ENCODE measurements at places on chromosomes 11 and 22. TPM values are rescaled to one million over a fixed set of nuclear protein-coding genes. Genes with fewer than 3 reads are reported as not detected.

- no peak for DNase-seq
Measured at GRCh38 chr11:45724153-45724552, 58.7 kb upstream of the CHST1 start.

GRCh38 chr11:106286881-106287504 is 209.5 kb downstream of the AASDHPPT start:
- DNase-seq = no peak

The CRYBB2 gene
- not detected for total RNA-seq

The RFPL1 gene
- not detected for total RNA-seq

The WNT7B gene
- total RNA-seq = 6.6 TPM

The BTG4 gene
- total RNA-seq = not detected

- DNase-seq = peak; percentile 44
Measured at GRCh38 chr11:131533998-131534397, 163.6 kb downstream of the NTM start.

DNA sequence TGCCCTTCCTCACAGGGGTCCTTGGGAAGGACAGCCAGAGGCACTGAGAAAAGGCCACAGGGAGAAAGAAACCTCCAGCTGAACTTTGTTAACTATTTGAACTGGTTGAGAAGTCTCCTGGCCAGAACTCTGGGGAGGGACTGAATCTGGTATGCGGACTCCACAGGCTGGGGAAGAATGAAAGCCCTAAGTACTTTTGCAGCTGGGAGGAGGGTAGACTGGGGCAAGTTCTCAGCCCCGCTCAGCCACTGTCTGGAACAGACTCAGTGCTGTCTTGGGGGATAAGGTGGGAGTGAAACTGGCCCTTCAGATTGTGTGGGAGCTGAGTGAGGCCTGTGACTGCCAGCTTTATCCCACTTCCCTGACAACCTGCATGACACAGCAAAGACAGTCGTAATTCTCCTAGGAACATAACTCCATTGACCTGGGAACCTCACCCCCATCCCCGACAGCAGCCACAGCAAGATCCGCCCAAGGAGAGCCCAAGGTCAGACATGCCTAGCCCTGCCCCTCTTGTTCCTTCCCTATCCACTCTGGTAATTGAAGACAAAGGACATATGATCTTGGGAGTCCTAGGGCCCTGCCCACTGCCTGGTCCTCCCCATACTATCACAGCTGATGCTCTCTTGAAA is 475.1 kb upstream of the CNTN5 start:
- no peak for DNase-seq

The MCAM gene
- 10.6 TPM for total RNA-seq

GRCh38 chr11:72789493-72790131 is 4.2 kb downstream of the STARD10 start:
- peak; percentile 78 for DNase-seq

The TBX1 gene
- total RNA-seq = 0.62 TPM

The LINC01488 gene
- total RNA-seq = not detected

The FXYD6 gene
- total RNA-seq = 107 TPM

DNA sequence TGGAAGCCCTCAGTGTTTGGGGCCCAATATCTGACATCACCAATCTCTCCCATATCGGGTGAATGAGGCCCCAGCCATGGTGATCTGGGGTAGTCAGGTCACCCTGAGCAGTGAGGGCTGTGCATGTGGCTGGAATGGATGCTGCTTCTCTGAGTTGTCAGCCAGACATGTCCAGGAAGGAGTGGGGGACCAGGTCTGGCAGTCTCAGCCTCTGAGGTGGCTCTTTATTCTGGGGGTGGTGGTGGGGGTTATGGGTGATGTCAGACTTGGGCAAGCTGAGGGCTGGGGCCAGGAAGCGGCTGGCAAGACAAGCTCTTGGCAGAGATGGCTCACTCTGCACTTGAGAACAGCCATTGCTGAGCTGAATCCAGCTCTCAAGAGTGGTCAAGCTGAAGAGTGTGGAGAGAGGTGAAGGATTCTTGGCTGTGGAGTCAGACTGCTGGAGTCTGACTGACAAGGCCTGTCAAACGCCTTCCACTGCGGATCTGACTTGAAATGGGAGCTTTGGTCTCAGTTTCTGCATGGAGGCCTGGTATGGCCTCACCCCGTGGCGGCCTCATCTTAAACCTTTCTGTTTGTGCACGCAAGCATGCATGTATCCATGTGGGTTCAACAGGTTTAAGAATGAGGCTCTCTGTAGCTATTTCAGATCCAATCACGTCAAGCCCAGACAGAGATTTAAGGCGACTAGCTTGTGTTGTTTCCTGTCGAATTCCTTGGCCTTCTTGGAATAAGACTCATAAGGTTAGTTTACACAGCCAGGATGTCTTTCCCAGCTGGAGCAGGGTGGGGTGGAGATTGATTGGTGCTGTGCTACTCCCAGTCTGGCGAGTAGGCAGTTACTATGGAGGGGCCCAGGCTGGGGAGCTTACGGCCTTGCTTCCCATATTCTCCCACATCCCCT is 83.9 kb upstream of the TIMP3 start:
- DNase-seq = no peak

The MYBPC3 gene
- total RNA-seq = not detected

The NOL12 gene
- total RNA-seq = 18.2 TPM

GRCh38 chr11:61574611-61575010 is 6.3 kb downstream of the SYT7 start:
- DNase-seq = no peak

DNA sequence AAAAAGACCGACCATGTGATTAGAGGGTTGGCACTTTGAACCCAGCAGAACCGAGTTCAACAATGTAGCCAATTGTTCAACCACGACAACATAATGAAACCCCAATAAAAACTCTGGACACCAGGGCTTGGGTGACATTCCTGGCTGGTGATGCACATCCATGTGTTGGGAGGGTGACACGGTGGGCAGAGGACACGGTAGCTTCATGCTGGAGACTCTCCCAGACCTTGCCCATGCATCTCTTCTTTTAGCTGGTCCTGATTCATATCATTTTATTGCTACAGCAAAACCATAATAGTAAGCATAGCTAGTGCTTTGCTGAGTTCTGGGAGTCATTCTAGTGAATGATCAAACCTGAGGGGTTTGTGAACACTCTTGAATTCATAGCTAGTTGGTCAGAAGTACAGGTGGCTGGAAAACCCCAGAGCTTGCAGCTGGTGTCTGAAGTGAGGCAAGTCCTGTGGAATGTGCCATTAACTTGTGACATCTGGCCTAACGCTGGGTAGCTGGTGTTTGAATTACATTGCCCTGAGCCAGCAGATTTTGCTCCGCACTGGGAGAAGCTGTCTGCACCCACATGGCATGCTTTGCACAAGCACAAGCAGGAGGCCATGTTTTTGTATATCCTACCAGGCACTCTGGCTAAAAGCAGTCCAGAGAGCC is 14.0 kb downstream of the RPUSD4 start:
- no peak for DNase-seq

GRCh38 chr11:71339396-71339881 is 87.1 kb upstream of the SHANK2 start:
- DNase-seq = no peak

GRCh38 chr11:8956860-8957259 is 7.4 kb downstream of the TMEM9B start:
- no peak for DNase-seq

The P2RY2 gene
- not detected for total RNA-seq

- DNase-seq = no peak
Measured at GRCh38 chr11:2631161-2631560, 68.6 kb downstream of the KCNQ1OT1 start.

The MUC15 gene
- total RNA-seq = not detected

- no peak for DNase-seq
Measured at GRCh38 chr11:36953976-36954375, 355.9 kb upstream of the RAG2 start.

DNA sequence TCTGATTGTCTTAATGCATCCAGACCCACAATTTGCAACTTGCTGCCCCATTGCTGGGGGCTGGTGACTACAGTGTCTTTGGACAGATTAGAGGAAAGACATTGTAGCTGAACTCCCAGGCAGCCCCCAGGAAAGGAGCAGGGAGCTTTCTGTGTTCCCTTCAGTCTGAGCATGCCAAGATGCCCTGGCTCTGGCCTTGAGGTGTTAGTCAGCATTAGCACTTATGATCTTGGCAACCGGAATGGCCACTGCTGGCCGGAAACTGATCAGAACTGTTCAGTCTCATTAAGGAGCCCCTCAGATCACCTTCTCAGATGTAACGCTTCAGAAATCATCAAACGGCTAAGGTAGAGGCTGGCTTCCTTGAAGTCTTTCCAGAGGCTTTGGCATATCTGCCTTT is 195.2 kb downstream of the NAV2 start:
- DNase-seq = no peak

DNA sequence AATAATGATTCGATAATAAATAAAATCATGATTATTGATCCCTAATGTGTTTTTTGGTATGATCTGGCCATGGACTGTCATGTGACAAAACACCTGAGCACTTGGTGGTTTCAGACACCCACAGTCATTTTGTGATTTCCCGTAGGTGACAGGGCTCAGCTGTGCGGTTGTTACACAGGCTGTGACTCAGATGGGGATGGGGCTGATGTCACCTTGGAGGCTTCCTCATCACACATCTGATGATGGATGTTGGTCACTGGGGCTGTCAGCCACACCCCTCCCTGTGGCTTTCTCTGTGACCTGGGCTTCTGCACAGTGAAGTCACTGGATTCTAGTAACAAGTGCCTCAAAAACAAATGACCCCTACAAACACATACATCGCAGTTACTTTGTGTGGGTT is 995.1 kb downstream of the BRD1 start:
- no peak for DNase-seq

The OR4A16 gene
- total RNA-seq = not detected

DNA sequence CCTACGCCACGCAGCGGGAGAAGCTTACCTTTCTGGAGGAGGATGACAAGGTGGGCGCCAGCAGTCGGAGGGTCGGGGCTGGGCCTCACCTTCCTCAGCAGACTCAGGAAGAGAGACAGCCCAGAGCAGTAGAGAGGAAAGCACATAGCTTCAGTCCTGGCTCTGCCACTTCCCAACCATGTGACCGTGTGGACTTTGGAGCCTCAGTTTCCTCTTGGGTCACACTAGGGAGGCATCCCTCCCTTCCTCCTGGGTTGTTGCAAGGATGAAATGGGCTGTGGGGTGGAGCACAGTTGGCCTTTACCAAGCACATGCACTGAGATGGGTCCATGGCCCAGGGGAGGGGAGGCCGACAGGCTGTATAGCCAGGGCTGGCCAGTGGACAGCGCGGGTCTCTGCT is 12.9 kb downstream of the DPP3 start:
- DNase-seq = no peak

The HMOX1 gene
- 1.9 TPM for total RNA-seq

GRCh38 chr22:19543970-19544708 is 19.9 kb upstream of the CLDN5 start:
- no peak for DNase-seq

GRCh38 chr11:95256321-95256779 is 25.3 kb upstream of the SESN3 start:
- no peak for DNase-seq

The TMEM151A gene
- total RNA-seq = 6.4 TPM

- no peak for DNase-seq
Measured at GRCh38 chr11:128939591-128939990, 3.1 kb downstream of the TP53AIP1 start.

- DNase-seq = no peak
Measured at GRCh38 chr22:28620244-28620922, 59.3 kb downstream of the TTC28 start.

GRCh38 chr11:71450939-71451338 is 2.1 kb upstream of the NADSYN1 start:
- DNase-seq = no peak

All from occipital lobe (tissue), 3 donors.